Activated T-cell treated with anti-CD3 and anti-CD28 coated beads, Interleukin-2, amount 50 U/mL, for 48 hours (primary cell): ENCODE measurements at places on chromosomes 12 and 14.

DNA sequence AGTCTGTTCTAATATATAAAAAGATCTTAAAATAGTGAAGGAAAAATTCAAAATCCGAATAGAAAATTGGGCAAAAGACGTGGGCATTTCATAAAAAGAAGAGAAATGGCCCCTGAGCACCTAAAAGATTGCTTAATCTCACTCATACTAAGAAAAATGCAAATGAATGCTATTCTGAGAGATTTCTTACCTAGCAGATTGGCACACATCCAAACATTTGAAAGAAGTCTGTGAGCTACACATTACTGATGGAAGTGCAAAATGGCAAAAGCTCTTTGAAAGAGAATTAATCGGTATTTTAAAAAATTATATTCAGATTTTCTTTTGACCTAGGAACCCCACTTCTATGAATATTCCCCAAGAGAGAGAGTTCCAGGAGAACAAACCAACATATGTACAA, 280.4 kb upstream of the GARIN6 start:
- DNase-seq: no peak

DNA sequence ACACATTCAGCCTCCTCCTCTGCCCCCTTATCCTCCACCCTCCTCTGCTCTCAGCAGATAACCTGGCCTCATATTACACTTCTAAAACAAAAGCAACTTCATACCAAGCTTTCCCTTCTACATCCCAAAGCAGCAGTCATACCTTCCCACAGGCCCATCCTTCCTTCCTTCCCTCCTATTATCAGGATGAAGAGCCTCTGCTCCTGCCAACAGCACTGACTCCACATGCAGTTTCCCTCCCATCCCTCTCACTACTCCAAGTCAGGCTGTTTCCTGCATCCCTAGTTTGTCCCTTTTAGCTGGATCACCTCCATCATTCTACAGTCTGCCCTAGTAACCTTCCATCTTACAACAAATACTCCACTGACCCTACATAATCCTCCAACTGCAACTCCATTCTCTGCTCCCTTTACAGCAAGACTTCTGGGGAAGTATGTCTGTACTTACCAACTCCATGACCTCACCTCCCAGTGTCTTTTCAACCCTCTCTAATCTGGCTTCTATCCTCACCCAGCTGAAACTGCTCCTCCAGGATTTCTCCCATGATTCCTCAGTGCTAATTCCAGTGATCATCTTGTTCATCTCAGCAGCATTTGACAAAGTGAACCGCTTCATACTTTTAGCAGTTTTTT, 4.9 kb upstream of the YEATS4 start:
- no peak for DNase-seq

DNA sequence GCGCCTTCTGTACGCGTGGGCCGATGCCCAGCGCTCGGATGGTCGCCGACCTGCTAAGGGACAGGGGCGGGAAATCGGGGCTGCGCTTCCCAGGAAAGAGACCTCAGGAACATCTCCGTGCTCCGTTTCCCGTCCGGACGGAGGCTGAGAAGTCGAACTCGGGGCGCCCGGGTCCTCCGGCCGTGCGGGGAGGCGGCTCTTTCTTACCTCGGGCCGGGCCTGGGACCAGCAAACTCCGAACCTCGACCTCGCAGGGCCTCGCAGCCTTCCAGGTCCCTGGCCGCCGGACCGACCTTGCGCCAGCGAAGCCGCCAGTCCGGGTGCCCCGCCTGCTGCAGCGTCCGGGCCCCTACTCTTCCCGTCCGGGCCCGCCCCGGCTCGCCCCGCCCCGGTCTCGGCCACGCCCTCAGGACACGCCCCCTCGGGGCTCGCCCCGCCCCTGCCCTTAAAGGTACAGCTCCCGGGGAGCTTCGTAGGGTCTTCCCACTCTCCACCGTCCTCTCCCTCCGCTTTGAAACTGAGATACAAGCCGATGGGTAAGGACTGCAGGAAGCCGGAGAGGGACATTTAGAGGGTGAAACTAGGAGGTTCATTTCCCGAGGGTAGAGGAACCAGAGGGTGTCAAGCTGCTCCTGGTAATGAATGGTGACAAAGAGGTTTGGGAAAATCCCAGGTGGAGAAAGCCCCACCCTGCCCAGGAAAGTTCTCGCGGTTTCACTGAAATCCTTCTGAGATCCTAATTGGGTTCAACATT, at the start of gene SLC8B1:
Gene SLC8B1 (minus strand): TSS at position 324 of the 754 bp plus-strand sequence. CDS start 2,231 bp downstream, outside the sequence.
- DNase-seq: peak; percentile 96

GRCh38 chr12:46303039-46303666, 34.3 kb upstream of the SLC38A1 start:
- DNase-seq: peak; percentile 33

DNA sequence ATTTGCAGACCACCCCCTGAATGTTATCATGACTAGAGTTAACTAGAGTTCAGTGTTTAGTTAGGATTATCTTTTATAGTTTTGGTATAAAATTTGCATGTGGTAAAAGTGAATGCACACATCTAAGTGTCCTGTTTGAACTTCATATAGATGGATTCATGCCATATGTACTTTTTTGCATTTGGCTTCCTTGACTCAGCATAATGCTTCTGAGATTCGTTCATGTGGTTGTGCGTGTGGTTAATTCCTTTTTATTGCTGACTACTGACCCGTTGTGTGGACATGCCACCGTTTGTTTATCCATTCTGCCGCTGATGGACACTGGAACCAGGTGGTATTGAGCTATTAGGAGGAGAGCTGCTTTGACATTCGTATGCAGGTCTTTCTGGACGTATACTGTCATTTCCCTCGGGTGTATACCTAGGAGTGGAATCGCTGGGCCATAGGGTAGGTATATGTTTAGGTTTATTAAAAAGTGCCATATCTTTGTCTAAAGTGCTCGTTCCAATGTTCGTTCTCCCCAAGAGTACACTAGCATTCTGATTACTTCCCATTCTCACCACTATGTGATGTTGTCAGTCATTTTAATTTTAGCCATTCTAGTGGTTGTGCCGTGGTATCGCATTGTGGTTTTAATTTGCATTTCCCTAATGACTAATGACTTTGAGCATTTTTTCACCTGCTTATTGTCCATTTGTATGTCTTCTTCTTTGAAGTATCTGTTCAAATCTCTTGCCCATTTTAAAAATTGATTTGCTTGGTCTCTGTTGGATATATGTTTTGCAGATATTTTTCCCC, 37.7 kb downstream of the RIN3 start:
- DNase-seq: no peak

DNA sequence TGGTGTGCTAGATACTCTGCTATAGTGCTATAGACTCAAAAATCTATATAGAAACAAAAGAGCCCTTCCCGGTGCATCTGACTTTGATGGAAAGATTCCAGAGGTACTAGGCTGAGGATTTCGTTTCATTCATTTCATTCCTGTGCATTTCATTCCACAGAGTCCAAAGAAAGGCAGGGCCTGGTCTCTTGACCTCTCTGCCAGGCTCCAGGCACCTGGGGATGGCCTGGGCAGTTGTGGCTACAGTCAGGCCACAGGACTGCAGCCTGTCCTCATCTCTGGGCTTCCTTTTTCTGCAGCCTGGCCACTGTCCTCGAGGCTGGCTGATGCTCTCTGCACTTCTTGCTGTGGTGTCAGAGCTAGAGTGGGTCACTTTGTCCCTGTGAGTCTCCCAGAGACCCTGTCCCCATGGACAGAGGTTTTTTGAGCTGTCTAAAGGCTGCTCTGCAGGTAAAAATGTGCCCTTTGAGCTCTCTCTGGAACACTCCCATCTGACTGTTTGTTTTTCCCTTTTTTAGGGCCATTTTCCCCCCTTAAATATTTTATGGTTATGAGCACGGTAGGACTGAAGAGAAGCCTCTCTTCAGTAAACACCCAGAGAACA, 3.2 kb upstream of the VDR start:
- no peak for DNase-seq

- DNase-seq: no peak
Measured at GRCh38 chr14:91364524-91365270, 52.9 kb downstream of the CCDC88C start.

DNA sequence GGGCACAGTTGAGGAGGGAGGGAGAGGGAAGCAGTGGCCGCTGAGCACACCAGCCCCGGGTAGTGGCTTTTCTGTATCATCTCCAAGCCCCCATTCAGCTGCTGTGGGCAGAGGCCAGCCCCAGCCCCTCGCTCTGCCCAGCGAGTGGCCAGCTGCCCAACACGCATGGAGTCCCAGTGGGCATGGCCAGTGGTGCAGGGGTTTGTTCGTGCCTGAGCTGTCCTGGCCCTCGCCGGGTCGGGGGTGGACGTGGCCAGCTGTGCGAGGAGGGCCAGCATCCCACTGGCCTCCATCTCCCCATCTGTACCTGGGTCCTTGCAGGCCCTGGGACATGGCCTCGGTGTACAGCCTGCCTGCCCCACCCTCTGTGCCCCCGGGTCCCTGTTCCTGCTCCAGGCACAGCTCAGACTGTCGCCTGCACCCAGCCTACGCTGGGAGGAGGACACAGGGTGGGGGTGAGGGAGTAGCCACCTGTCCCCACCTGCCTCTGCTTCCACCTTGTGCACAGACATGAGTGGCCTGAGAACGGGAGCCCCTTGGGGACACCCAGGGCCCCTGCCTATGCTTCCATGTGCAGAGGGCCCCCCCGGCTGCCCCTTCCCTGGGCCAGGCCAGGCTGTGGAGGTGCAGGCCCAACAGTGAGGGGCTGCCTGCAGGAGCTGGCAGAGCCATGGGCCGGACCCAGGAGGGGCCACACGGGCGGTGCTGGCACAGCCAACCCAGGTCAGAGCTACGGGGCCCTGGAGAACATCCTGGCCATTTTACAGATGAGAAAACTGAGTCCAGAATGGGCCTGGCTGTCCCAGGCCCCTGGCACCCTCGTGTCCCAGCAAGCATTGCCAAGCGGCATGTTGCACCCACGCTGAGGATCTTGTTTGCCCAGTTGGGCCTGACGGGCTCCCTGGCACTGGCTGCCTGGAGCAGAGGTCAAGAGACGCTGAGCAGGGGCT, 4.3 kb downstream of the INF2 start:
- DNase-seq: no peak

GRCh38 chr14:58738876-58739275, 101.1 kb downstream of the DACT1 start:
- no peak for DNase-seq

- peak; percentile 25 for DNase-seq
Measured at GRCh38 chr12:79933532-79934264, 1.2 kb downstream of the PPP1R12A start.

- no peak for DNase-seq
Measured at GRCh38 chr12:15329891-15330290, 7.6 kb downstream of the PTPRO start.

- DNase-seq: no peak
Measured at GRCh38 chr12:61566183-61566582, 694.0 kb upstream of the USP15 start.

GRCh38 chr14:75343911-75344310, 65.3 kb downstream of the FOS start:
- no peak for DNase-seq

- DNase-seq: no peak
Measured at GRCh38 chr14:50035214-50035613, 81.2 kb downstream of the VCPKMT start.

DNA sequence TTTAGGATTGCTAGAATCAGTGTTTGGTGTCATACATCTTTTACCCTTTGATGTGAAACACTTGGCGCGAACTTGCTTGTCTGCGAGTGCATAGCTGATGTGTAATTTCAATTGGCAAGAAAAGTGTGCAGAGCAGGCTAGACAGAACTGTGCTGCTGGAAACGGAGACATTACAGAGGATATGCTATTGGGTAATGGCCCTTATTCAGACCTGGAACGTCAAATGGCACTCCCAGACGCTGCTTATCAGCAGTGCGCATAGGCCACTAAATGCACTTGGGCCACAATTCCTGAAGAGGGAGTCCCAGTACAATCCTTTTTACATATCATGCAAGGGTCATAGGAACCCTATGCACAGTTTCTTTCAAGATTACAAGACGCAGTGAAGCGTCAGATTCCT, 15.7 kb upstream of the SLC10A1 start:
- DNase-seq: no peak

DNA sequence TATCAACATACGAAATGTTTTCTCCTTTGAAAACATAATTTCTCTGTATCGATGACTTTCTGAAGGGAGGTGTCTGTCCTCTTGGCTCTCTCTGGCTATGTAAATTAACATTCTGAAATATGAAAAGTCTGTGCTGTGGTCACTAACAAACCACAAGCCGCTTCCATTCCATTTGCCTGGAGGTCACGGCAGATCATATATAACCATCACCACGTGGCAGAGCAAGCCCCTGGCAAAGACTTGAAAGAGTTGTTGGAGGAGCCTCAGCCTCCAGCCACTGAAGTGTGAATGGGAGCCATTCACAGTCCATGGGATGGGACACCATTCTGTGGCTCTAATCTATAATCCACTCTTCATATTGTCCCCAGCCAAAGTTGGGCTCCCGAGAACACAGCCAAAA, 39.6 kb downstream of the CDKL1 start:
- no peak for DNase-seq

DNA sequence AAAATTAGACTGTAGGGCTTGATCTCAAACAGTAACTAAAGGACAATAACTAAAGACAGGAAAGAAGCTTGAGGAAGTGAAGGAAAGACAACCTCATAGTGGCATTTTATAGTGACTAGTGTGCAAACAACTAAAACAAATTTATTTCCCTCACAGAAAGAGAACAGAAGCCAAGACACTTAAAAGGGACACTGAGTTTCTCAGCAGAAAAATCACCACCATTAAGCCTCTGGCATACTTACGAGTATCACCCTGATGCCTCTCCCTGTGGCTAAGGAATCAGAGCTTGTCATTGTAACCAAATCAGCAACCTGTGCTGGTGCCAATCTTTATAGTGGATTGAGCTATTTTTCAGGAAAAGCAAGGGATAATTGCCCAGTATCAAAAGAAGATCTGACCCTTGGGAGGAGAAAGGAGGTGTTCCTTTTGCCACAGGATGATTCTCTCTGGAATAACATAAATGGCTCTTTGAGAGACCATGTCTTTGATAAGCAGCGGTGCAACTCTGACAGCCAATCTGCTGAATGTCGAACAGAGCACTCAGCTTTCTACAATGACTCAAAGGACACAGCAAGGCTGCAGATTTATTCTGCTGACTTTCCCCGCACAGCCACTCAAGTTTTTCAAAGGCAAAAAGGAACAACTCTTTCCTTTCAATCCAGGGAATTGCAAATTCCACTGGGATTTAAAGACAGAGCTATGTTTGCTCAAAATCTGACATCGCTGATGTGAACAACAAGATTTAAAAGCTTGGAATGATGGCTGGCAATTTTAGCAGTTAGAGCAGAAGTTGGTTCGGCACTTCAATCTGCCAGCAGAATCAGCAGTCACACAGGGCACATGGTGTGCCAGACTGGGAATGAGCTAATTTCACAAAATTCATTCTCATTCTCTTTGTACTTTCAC, 34.6 kb downstream of the ATF7 start:
- no peak for DNase-seq

GRCh38 chr12:54463484-54463883, 9.9 kb downstream of the GTSF1 start:
- no peak for DNase-seq

DNA sequence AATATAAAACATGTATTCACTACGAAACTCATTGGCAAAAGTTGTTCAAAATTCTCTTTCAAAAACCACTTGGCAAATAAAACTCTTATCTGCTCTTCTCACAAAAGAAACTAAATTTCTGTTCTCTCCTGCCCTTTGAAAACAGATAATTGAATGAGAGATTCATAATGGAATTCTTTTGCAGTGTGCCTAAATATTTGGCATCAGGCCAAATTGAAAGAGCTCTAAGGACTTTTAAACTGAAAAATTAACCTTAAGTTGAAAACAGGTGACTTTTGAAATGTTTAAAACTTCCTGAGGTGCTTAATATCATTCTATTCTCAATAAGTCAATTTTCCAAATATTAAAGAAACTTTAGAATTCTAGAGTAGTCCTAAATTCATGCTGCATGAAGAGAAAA, 136.4 kb downstream of the FSCB start:
- DNase-seq: no peak
